ENCODE measurements at places on chromosomes 7 and 10. TPM values are rescaled to one million over a fixed set of nuclear protein-coding genes. Genes with fewer than 3 reads are reported as not detected.

The NRCAM gene
- total RNA-seq, result not detected

GRCh38 chr7:128912281-128912680 is 1.8 kb upstream of the KCP start:
- DNase-seq, result no peak
- no peaks in the 10 kb centered on the region for H3K27me3 ChIP-seq
- peaks cover 7% of the 10 kb centered on the region for H3K4me1 ChIP-seq
- H3K36me3 ChIP-seq, result no peaks in the 10 kb centered on the region
- H3K4me3 ChIP-seq, result no peak overlapping the region
- no peak overlapping the region for H3K27ac ChIP-seq

DNA sequence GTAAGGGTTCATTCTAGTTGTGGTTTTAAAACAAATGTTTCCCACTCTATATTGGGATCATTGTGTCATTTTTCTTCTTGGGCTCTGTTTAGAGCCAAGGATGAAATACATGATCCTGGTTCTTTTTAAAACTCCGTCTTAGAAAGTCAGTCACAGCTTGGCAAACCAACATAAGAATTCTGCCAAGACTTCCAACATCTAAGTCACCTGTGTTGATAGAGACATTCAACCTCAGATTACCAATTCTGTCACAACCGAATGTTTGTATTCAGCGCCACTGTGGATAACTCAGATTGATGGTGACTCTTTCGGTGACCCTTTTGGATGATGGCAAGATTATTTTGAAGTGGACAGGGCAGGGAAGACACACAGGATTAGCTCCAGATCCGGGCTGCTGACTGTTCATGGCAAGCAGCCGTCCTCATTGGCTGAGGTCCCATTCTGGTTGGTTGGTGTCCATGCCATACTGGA is 255.4 kb downstream of the ARHGAP21 start:
- no peak overlapping the region for H3K4me3 ChIP-seq
- no peaks in the 10 kb centered on the region for H3K27me3 ChIP-seq
- no peaks in the 10 kb centered on the region for H3K4me1 ChIP-seq
- no peak overlapping the region for H3K27ac ChIP-seq
- DNase-seq, result no peak

DNA sequence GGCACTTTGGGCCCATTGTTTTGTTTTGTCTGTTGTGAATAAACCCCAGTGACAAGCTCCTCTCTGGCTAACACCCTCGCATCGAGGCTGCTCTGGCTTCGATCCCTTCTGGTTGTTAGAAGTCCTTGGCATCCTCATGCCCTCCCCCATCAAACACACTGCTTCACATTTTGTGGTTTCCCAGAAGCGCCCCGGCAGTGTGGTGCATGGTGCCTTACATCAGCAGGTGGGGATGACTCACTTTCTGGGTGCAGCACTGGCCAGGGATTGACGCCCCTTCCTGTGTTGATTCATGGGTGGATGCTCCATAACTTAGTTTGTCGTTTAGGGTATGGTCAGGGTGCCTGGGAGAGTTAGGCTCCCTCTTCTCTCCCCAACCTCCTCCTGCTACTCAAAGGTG is 51.4 kb downstream of the PLPP4 start:
- no peak overlapping the region for H3K27ac ChIP-seq
- no peaks in the 10 kb centered on the region for H3K4me1 ChIP-seq
- no peaks in the 10 kb centered on the region for H3K36me3 ChIP-seq
- H3K27me3 ChIP-seq, result no peaks in the 10 kb centered on the region
- no peak for DNase-seq
- H3K4me3 ChIP-seq, result no peak overlapping the region

GRCh38 chr7:16098058-16098457 is 323.3 kb downstream of the CRPPA start:
- no peak overlapping the region for H3K27ac ChIP-seq
- H3K36me3 ChIP-seq, result no peaks in the 10 kb centered on the region
- DNase-seq, result no peak
- no peaks in the 10 kb centered on the region for H3K4me1 ChIP-seq
- no peak overlapping the region for H3K4me3 ChIP-seq

GRCh38 chr7:139749545-139749944 is 28.3 kb downstream of the HIPK2 start:
- H3K4me1 ChIP-seq, result no peaks in the 10 kb centered on the region
- no peak overlapping the region for H3K4me3 ChIP-seq
- H3K27ac ChIP-seq, result no peak overlapping the region
- H3K36me3 ChIP-seq, result no peaks in the 10 kb centered on the region
- no peak for DNase-seq

The CDC14C gene
- not detected for total RNA-seq

The FAM25A gene
- total RNA-seq, result not detected

GRCh38 chr10:43928425-43928968 is 279.8 kb upstream of the ZNF32 start:
- no peak for DNase-seq
- no peaks in the 10 kb centered on the region for H3K36me3 ChIP-seq
- H3K4me3 ChIP-seq, result no peak overlapping the region
- H3K27ac ChIP-seq, result no peak overlapping the region
- H3K4me1 ChIP-seq, result no peaks in the 10 kb centered on the region

DNA sequence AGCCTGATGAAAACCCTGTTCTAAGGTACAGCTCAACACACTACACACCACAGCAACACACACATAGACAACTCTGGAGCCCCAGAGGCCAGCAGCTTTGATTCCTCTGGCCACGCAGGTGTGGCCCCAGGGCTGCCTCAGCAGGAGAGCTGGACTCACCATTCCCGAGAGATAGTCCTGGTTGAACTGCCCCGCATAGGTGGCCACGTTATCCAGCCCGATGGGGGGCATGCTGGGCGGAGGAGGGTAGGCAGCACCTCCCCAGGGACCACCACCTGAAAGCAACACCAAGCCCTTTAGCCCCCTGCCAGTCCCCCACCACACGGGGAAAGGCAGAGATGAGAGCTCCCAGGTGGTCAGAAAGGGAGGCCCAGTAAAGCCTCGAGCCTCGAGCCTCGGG is 34.7 kb downstream of the ANXA11 start:
- no peak overlapping the region for H3K4me3 ChIP-seq
- no peak overlapping the region for H3K27ac ChIP-seq
- no peaks in the 10 kb centered on the region for H3K27me3 ChIP-seq
- peaks cover 68% of the 10 kb centered on the region for H3K36me3 ChIP-seq
- DNase-seq, result no peak

GRCh38 chr10:28177944-28178637 is 124.8 kb downstream of the MPP7 start:
- peak overlapping the region; percentile 62 for H3K27ac ChIP-seq
- no peaks in the 10 kb centered on the region for H3K36me3 ChIP-seq
- H3K27me3 ChIP-seq, result no peaks in the 10 kb centered on the region
- peak; percentile 33 for DNase-seq
- peaks cover 20% of the 10 kb centered on the region for H3K4me1 ChIP-seq

DNA sequence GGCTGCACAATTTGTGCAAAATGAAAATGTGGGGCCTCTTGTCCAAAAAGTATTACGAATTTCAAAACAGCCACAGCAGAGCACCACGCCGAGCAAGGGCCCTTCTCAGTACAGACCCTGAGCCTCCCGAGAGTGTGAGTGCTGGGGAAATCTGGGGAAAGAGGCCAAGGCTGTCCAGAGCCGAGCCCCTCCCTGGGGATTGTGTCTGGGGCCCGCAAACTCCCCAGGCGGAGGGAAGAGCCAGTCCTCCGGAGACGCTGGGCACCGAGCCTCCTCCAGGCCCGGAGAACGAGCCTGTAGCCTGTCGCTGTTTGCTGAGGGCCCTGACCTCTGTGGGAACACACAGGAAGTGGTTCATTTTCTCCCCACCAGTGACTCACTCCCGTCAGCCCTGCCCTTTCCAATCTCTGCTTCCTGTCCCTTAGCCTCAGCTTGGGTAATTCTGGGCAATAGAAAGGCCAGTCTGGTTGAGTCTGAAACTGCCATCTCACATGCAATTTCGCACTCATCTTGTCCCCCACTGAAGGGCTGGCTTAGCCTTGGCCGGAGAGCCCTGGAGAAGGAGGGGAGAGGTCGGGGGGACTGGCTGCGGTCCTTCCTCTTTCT is 19.5 kb upstream of the GNA12 start:
- H3K36me3 ChIP-seq, result no peaks in the 10 kb centered on the region
- no peaks in the 10 kb centered on the region for H3K27me3 ChIP-seq
- peaks cover 24% of the 10 kb centered on the region for H3K4me1 ChIP-seq
- peak overlapping the region; percentile 67 for H3K27ac ChIP-seq
- peak overlapping the region; percentile 32 for H3K4me3 ChIP-seq
- peak; percentile 93 for DNase-seq

DNA sequence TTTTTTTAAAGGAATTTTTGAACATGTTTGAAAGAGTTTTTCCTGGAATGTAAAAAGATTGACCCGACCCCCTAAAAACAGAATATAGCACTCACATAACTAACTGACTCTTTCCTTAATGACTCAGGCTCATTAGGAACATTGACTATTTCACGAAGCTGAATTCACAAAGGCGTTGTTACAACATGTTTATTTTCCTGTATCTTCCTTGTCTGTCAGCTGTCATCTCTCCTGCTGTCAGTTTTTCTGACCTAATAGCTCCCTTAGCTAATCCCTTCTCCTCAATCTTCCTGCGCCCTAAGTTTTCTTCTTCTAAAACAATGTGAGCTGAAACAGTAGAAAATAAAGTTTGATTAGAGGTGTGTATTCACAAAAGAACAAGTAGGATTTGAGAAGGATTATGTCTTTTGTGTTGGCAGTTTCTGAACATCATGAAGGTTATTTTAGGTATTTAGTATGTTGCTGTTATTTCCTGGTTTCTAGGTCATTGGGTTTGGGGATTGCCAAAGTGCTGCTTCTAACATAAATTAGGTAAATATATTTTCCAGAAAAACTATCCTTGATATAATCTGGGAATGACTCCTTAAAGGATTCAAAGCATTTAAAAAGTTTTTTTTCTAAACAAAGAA is 4.6 kb upstream of the MDFIC start:
- peaks cover 15% of the 10 kb centered on the region for H3K4me1 ChIP-seq
- H3K27me3 ChIP-seq, result no peaks in the 10 kb centered on the region
- H3K36me3 ChIP-seq, result no peaks in the 10 kb centered on the region
- H3K4me3 ChIP-seq, result peak overlapping the region; percentile 75
- peak overlapping the region; percentile 53 for H3K27ac ChIP-seq

GRCh38 chr7:151782598-151783448 is 94.1 kb downstream of the PRKAG2 start:
- H3K27me3 ChIP-seq, result no peaks in the 10 kb centered on the region
- DNase-seq, result peak; percentile 56
- H3K4me3 ChIP-seq, result peak overlapping the region; percentile 42
- peaks cover 19% of the 10 kb centered on the region for H3K36me3 ChIP-seq
- H3K4me1 ChIP-seq, result peaks cover 11% of the 10 kb centered on the region

The CYP26A1 gene
- total RNA-seq, result not detected

The KLF14 gene
- not detected for total RNA-seq

DNA sequence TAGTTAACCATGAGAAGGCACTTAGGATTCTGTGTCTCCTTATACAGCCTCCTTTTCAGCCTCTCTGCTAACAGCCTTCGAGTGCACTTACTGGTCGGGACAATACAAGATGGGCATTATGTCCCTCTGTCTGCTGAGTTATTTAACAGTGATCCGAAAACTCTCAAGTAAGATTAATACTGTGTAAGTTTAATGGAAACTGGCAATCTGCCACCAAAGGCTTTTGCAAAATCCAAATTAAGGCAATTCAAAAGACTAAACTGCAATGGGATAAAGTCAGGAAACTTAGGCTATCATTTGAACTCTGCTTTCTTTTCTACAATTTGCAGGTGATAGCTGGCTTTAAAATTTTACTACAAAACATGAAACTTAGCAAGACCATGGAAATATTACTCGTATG is 477.8 kb downstream of the TFEC start:
- no peaks in the 10 kb centered on the region for H3K36me3 ChIP-seq
- no peaks in the 10 kb centered on the region for H3K4me1 ChIP-seq
- no peaks in the 10 kb centered on the region for H3K27me3 ChIP-seq
- no peak overlapping the region for H3K4me3 ChIP-seq
- no peak overlapping the region for H3K27ac ChIP-seq
- no peak for DNase-seq

DNA sequence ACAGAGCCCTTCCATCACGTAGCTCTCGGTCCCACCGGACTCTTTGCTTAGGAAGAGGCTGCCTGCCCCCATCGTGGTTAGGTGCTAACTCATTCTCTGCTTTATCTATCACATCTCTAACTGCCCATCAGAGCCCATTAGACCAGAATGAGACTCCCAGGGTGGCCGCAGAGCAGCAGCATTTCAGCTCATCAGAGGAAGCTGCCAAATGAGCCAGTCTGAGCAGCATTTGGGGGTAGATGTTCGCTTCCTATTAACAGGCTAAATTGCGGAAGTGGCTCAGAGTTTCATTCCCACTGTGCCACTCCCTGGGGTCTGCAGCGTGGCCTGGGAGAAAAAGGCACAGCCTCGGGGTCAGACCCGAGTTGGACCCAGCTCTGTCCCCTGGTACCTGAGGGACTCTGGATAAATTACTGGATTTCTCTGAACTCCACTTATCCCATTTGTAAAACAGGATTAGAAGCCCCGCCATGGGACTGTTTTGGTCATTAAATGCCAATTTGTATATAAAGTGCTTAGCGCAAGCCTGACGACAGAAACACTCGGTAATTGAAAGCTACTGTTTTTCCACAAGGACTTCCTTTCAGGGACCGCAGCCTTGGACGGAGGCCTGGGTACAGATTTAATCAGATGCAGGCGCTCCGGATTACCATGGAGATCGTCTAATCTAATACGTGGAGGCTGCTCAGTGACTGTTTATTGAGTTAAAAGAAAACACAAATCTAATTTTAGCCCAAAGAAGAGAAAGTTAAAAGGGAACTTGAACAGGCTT is 73.8 kb upstream of the PRLHR start:
- no peak for DNase-seq
- peaks cover 3% of the 10 kb centered on the region for H3K4me1 ChIP-seq
- H3K36me3 ChIP-seq, result peaks cover 2% of the 10 kb centered on the region
- H3K27me3 ChIP-seq, result no peaks in the 10 kb centered on the region
- no peak overlapping the region for H3K27ac ChIP-seq
- H3K4me3 ChIP-seq, result no peak overlapping the region

The UCN3 gene
- not detected for total RNA-seq

The GRID1 gene
- not detected for total RNA-seq

GRCh38 chr10:93947055-93947454 is 46.7 kb upstream of the PLCE1 start:
- H3K4me1 ChIP-seq, result no peaks in the 10 kb centered on the region
- H3K4me3 ChIP-seq, result no peak overlapping the region
- no peak for DNase-seq
- no peaks in the 10 kb centered on the region for H3K27me3 ChIP-seq

- no peak for DNase-seq
- no peak overlapping the region for H3K27ac ChIP-seq
- H3K4me1 ChIP-seq, result no peaks in the 10 kb centered on the region
- H3K27me3 ChIP-seq, result no peaks in the 10 kb centered on the region
Measured at GRCh38 chr10:79382491-79382941, 35.2 kb downstream of the PPIF start.

GRCh38 chr10:22823109-22823508 is 104.7 kb upstream of the ARMC3 start:
- no peaks in the 10 kb centered on the region for H3K4me1 ChIP-seq
- no peak overlapping the region for H3K27ac ChIP-seq
- peaks cover 3% of the 10 kb centered on the region for H3K27me3 ChIP-seq
- H3K36me3 ChIP-seq, result no peaks in the 10 kb centered on the region
- DNase-seq, result no peak

GRCh38 chr7:81854518-81854917 is 84.7 kb upstream of the HGF start:
- H3K27ac ChIP-seq, result no peak overlapping the region
- H3K4me3 ChIP-seq, result no peak overlapping the region
- H3K27me3 ChIP-seq, result no peaks in the 10 kb centered on the region
- no peaks in the 10 kb centered on the region for H3K4me1 ChIP-seq
- H3K36me3 ChIP-seq, result no peaks in the 10 kb centered on the region

The PPP1R17 gene
- not detected for total RNA-seq

GRCh38 chr10:12631787-12632562 is 282.6 kb downstream of the CAMK1D start:
- DNase-seq, result no peak
- no peaks in the 10 kb centered on the region for H3K36me3 ChIP-seq
- H3K4me1 ChIP-seq, result peaks cover 11% of the 10 kb centered on the region
- H3K27ac ChIP-seq, result no peak overlapping the region
- H3K27me3 ChIP-seq, result no peaks in the 10 kb centered on the region
- H3K4me3 ChIP-seq, result no peak overlapping the region
